ENCODE measurements at places on chromosomes 3 and 15. TPM values are rescaled to one million over a fixed set of nuclear protein-coding genes. Genes with fewer than 3 reads are reported as not detected.

GRCh38 chr3:124761250-124761796, 31.1 kb downstream of the UMPS start:
- peak; percentile 92 for DNase-seq

DNA sequence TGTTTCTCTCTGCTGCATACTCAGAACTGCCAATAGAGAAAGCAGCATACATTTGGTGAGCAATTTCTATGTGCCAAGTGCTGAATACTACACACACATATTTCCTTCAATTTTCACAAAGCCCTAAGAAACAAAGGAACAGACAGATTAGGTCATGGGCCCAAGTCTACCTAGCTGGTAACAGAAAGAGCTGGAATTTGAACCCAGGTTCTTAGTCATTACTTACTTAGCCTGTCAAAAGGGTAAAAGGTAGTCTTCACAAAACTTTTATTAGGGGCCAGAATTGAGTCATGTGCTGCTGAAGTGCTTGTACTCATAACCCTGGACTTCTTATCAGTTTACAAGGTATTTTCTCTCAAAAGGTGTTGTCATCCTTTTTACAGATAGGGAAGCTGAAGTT, 10.4 kb upstream of the ABHD17C start:
- DNase-seq: no peak

GRCh38 chr15:29043736-29044502, 158.1 kb downstream of the APBA2 start:
- no peak for DNase-seq

DNA sequence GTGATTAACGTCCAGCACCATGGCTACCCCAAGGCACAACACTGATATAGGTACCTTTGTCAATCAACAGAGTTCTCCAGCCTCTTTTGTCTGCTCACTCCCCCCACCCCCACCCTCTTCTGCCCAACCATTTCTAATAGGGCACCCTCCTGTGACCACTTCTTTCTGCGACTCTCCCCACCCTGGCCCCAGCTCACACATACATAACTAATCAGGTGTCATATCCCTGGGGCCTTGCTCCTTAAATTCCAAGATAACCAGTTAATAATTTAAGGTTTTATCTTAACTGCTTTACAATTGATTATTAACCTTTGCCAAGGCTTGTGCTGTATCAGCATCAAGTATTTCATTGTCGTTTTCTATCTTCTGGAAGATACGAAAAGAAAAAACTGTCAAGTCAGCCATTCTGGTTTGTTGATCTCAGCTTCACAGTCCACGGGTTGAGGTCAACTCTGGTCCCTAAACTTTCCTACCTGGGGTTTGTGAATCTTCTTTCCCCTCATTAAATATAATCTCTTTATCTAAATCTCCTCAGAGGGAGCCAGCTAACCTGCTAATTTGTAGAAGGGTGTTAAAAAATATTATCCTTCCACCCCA, 27.3 kb upstream of the SLC28A2 start:
- DNase-seq: no peak

GRCh38 chr3:45655906-45656305, 33.3 kb upstream of the SACM1L start:
- DNase-seq: no peak

- no peak for DNase-seq
Measured at GRCh38 chr3:45950131-45950530, 6.9 kb downstream of the CXCR6 start.

DNA sequence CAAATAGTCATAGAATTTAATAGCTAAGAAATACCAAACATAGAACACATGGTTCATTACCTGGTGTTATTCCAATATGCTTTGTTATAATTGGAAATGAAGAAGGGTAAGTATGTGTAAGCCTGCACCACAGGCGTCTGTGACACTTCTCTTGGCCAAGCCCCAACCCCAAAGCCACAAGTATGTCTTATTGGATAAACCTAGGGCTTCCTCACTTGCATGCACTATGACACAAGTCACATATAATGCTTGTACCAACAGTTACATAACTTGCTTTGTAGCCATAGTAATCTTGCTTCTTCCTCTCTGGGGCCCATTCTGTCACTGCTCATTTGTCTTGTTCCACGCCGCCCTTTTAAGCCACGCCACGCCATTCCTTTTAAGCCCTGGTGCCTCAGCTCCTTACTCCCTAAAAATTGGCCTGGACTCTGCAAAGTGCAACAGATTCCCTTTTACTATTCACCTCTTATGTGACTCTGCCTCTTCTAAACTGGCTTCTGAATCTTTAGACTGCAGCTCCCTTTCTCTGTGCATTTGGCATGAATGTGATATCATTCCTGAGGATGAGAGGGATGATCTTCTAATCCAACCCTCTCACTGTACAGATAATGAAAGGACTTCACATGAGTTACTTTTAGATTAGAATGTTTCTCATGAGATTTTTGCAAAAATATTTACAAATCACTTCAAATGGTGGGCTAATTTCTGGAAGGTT, 48.1 kb upstream of the EPHA3 start:
- DNase-seq: peak; percentile 18

DNA sequence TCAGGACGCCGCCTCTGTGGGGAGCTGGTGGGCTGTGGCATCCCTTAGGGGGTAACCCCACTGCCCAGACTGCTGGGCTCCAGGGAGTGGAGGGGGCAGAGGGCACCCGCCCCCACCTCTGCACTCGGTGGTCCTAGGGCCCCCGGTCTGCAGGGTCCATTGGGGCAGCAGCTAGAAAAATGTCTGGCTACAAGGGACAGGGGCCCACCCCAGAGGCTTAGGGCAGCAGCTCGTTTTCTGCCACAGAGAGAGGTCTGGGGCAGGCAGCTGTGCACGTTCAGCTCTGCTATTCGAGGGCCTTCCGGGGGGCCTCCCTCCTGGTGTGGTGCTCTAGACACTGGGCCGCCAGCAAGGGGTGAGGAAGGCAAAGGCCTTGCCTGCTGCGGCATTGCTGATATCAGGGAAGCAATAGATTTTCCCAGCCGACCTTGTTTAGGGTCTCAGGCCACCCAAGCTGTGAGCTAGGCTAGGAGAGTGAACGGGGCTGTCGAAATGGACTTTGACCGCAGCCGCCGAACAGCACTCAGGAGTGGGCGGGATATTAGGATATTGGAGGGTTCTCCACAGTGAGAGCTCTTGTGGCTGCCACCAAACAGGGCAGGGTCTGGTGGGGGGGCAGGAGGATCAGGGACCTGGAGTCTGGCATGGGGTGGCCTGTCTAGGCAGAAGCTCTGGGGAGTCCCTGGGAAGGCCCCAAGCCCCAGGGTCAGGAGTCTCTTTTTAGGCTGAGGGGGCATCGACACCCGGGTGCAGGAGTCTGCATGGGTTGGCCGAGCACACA, 61.4 kb upstream of the KLF13 start:
- DNase-seq: no peak

- no peak for DNase-seq
Measured at GRCh38 chr3:119981386-119981785, 112.9 kb downstream of the GSK3B start.

Gene GOLGA8T
- 0.15 TPM for total RNA-seq

Gene LMAN1L
- total RNA-seq: 0.36 TPM

Gene TMOD2
- 5.8 TPM for total RNA-seq

Gene ANKRD34C
- total RNA-seq: not detected

Gene TYRO3
- 2.1 TPM for total RNA-seq

Gene FBLN2
- 24.9 TPM for total RNA-seq
